Fibroblast of skin of back (primary cell): ENCODE measurements at places on chromosomes 7 and 10.
A peak's percentile ranks its signal among the peaks of the same experiment; 100 is the strongest.

- DNase-seq = no peak
Measured at GRCh38 chr10:36163827-36164226, 521.7 kb upstream of the FZD8 start.

GRCh38 chr10:98617906-98618520 is 171.3 kb upstream of the HPS1 start:
- DNase-seq = no peak

DNA sequence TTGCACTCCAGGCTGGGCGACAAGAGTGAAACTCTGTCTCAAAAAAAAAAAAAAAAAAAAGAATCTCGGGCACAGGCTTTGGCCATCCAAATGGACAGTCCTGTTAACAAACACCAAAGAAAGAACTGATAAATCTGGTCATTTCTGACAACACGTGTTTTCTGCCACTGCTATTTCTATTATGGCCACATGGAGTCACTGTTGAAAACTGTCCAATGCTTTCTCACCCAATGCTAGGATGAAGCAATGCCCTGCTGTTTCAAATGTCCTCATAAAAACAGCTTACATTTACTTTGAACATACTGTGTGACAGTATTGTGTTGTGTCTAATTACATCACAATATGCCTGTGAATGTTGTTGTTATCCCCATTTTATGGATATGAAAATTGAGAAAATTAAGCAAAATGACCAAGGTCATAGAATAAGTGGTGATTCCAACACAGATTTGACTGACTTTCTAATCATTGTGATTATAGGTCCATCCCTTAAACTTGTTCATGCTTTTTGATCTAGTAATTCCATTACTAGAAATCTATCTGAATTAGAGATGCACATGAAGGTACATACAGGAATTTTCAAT is 19.9 kb upstream of the MAP3K8 start:
- DNase-seq = peak; percentile 66

- DNase-seq = peak; percentile 21
Measured at GRCh38 chr7:36625247-36625646, 99.0 kb downstream of the AOAH start.

DNA sequence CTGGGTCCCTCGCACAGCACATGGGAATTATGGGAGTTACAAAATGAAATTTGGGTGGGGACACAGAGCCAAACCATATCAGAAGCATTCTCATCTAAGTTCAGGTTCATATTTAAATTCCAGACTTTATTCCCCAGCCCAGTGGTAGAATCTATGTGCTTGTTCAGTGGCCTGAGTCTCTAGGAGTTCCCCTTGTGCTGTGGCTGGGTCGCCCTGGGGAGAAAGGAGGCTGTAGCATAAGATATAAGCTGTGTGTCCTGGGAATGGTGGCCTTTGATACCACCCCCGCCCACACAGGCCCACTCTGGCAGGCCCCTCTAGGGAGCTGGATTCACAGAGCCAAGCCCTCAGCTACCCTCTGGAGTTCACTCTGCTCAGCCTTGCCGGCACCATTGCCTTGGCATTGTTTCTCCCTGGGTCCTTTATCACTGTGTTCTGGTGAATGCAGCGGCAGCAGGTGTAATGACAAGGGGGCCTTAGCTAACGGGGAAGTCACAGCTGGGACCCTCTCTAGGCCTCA is 64.2 kb downstream of the MINDY4 start:
- no peak for DNase-seq

GRCh38 chr7:75951506-75951905 is 36.6 kb downstream of the POR start:
- peak; percentile 34 for DNase-seq

- DNase-seq = peak; percentile 20
Measured at GRCh38 chr7:4792537-4793126, 17.2 kb downstream of the AP5Z1 start.

DNA sequence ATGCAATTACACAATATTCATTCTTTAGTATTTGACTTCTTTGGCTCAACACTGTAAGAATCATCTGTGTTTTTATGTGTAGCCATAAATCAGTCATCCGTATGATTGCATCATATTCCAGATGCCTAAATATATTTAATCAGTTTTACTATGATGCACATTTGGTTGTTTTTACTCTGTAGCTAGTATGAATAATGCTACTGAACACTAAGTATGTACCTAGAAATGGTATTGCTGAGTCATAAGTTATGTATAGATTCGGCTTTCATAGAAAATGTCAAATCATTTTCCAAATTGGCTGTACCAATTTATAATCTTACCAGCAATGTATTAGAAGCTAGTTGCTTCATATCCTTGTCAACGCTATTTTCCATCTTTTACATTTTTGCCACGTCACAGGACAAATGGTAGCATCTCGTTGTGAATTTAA is 197.3 kb upstream of the PLXNA4 start:
- DNase-seq = peak; percentile 45

DNA sequence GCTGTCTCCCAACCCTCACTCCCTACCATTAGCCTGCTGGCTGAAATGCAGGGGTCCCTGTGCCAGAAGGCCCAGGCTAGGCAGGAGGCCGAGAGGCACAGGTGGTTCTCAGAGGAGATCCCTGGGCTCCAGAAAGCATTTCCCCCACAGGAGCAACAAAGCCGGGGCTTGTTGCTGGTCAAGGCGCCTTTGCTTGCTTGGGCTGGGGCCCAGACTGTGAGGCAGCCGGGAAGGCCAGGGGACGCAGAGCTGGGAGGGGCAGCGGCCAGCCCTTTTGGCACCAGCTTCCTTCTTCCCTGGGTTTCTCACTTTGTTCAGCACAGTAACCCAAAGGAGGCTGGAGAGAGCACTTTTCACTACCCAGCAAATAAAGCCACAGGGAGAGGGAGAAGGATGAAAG is 48.6 kb downstream of the FBXW4 start:
- DNase-seq = no peak

DNA sequence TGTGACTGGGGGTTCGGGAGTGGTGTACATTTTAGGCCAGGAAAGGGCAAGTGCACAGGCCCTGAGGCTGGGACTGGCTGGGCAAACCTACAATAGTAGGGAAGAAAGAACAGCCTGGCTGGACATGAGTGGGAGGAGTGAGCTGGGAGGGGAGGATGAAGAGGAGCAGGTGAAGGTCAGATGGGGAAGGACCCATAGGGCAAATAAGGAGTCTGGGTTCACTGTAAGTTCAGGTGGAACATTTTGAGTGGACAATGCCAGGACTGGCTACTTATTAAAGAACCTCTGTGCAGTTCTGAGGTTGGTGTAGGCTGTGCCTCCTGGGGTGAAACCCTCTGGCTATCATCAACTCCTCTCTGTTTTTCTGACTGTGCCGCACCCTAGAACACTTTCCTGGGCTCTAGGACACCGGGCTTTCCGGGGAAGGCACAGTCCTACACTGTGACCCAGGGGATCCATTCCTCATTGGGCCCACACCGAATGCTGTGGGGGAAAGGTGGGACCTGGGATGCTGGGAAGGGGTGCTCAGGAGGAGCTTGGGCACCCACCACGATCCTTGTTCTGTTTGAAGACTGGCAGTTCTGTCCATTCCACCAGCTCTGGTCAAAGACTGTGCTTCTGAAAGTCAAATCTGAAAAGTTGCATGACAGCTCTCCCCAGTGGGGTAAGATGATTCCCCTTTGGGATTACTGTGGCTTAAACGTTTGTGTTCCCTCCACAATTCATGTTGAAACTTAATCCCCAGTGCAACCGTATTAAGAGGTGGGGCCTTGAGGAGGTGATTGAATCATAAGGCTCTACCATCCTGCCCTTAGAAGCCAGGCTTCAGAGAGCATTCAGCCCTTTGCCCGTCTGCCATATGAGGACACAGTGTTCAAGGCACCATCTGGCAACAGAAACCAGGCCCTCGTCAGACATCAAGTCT is 4.0 kb upstream of the MMP21 start:
- DNase-seq = no peak

- DNase-seq = no peak
Measured at GRCh38 chr10:102813734-102814452, 23.3 kb downstream of the CYP17A1 start.

DNA sequence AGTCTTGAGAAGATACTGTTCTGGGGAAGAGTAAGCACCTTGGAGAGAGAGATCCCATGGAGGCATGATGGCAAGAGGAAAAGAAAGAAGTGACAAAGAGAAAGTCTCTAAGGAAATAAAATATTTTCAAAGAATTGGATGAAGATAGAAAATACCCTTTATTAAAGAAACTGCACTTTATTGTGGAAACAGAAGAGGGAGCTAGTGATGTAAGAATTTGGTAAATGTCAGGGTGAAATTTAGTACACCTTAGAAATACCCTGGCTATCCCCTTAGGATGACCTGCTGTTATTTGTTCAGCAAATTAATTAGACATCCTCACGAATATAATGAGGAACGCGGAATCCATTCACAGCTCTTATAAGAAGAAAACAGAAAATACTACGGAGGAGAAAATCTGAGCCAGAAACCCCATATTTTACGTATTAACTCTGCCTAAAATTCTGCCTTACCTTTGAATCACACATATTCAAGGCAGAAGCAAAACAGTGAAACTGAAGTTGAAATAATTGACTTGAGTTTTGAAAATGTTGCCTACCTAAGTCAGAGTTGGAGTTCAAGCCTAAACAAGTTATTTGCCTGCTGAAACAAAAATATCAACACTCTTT is 90.7 kb downstream of the TFPI2 start:
- peak; percentile 24 for DNase-seq

GRCh38 chr10:116168329-116168728 is 104.7 kb downstream of the GFRA1 start:
- DNase-seq = no peak

DNA sequence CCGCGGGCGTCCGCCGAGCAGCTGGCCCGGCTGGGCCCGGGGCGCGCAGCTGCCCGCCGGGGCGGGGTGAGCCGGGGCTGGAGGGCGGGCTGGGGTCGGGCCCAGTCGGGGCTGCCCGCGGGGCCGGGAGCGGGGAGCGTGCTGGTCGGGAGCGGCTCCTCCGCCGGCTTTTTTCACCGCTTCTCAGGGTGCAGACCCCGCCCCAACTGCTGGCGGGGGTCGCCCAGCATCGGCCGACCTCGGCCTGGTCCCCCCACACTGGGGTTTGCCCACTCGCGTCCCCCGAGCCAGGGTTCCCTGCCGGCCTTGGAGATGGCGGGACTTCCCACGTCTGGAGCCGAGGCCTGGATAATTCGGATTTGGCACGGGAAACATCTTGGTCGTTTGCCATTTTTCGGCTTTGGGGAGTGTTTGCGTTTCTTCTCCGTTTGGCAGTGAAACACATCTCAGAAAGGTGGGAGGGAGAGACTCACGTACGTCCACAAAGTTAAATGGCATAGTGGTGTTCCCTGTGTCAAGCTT is 432 bp downstream of the TMEM248 start:
- peak; percentile 36 for DNase-seq

GRCh38 chr10:43395571-43396060 is 13.4 kb downstream of the HNRNPF start:
- no peak for DNase-seq

DNA sequence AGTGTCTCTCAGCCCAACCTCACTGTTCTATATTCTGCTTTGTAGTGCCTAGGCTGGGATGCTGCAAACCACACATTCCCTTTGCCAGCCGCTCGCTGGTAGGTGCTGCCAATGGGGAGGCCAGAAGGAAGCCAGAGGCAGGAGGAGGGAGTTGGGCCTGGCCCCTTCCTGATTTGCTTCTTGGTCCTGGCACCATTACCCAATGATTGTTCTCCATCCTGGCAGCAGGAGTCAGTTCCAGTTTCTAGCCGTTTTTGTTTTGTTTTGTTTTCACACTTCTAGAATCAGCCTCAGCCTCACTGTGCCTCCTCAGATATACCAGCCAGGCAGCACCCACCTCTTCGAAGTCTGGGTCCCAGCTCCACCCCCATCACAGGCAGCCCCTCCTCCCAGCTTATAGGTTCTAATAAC is 27.4 kb upstream of the LOXL4 start:
- DNase-seq = no peak

GRCh38 chr7:108487646-108488045 is 31.4 kb upstream of the NRCAM start:
- DNase-seq = no peak

DNA sequence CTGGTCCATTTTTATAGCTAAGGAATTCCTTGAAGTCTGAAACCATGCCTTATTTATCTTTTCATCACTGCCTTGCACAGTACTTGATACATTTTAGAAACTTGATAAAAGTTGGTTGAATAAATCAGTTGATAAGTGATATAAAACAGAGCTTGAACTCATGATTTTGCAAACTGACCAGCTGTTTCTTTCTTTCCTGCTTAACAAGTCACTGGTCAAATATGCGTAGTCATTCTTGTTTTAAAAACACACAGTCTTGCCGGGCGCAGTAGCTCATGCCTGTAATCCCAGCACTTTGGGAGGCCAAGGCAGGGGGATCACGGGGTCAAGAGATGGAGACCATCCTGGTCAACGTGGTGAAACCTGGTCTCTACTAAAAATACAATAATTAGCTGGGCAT is 6.3 kb downstream of the TPST1 start:
- DNase-seq = peak; percentile 4

GRCh38 chr7:139767561-139767982 is 10.2 kb downstream of the HIPK2 start:
- DNase-seq = no peak

- no peak for DNase-seq
Measured at GRCh38 chr10:102398172-102399020, 2.9 kb downstream of the NFKB2 start.

DNA sequence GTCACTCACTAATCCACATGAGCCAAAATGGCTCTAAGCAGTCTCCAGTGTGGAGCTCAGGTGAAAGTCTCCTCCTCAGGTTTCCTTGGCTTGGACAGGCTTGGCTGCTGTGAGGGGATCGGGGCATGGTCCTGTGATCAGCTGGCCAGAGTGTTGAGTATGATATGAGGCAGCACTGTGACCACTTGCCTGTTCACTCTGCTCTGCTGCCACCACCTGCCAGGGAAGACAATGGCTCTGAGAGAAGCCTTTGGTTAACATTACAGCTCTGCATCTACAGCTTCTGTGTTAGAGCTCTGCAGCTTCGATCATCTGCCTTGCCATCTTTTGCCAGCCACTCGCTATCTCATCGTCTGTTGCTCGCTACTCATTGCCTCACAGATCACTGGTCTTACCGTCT is 20.1 kb upstream of the PTN start:
- no peak for DNase-seq

DNA sequence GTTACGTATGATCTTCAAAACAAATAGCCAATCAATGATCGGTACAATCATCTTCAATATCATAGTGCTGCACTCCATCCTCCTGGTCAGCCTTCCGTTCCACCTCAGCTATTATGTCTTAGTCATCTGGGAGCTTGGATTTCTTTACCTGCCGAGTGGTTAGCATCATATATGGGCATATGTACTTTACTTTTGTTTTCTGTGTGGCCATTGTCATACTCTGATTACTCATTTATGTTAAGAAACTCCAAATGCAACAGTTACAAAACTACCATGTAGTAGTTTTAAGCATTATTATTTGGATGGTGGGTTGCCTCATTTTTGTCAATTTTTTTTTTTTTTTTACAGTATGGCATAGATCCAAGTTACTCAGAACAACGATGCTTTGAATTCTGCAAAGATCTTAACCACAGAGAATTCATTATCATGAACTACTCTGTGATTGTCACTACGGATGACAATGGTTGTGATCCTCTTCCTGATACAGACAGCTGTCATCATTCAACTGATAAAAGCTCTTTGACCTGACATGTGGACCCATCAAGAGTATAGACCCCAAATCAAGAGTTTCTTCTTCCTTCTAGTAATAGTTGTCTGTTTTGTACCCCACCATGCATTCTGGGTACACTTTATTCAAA is 52.1 kb upstream of the NME8 start:
- no peak for DNase-seq
